ENCODE measurements at places on chromosomes 16 and 17.

- peak; percentile 55 for DNase-seq
Measured at GRCh38 chr16:28572696-28573510, 19.2 kb downstream of the SGF29 start.

DNA sequence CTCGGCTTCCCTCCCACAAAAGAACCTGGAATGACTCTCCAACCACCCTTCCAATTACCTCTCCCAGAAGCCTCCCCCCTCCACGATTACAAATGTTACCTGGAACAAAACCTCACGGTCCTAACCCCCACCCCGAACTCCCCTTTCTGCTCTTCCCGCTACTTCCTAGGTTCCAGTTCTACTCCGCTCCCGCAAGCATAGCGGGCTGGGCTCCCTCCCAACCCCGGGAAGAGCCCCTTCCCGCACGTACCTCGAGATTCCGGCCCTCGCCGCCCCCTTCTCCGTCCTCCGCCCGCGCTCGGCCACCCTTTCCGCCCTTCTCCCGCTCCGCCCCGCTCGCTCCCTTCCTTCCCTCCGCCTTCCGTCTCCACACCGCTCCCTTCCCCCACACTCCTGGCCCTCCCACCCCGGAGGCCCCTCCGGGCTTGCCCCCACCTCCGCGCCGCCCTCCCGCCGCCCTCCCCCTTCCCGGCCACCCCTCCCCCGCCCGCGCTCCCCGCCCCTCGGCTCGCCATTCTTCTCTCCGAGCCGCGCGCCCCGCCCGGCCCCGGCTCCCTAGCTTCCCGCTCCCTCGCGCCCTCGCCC, 457 bp downstream of the CHTF8 start:
- DNase-seq = peak; percentile 49

DNA sequence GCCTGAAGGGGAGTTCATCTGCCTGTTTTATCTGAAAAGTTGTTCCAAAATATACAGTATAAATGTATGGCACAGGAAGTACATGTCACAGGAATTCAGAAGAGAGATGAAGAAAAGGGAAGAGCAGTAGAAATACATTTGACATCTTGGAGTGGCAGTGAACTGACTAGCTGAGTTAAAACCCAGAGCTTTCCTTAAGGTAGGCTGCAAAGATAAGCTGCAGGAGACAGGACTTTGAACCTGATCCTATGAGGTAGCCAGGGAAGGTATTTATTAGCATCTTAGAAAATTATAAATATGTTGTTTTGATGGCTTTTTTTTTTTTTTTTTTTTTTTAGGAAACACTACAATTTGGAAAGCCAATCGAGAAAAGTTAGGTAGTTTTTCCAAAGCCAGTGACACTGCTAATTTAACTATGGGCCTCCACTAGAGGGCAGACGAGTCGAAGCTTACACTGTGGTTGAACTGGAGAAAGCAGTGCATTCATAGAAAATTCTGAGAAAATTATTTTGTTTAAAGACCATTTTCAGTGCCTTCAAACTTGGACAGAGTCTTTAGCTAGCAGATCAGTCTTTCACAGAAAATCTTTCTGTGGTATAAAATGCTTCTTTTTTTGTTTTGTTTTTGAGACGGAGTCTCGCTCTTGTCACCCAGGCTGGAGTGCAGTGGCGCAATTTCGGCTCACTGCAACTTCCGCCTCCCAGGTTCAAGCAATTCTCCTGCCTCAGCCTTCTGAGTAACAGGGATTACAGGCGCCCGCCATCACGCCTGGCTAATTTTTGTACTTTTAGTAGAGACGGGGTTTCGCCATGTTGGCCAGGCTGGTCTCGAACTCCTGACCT, 122.3 kb downstream of the SSH2 start:
- DNase-seq = peak; percentile 74

DNA sequence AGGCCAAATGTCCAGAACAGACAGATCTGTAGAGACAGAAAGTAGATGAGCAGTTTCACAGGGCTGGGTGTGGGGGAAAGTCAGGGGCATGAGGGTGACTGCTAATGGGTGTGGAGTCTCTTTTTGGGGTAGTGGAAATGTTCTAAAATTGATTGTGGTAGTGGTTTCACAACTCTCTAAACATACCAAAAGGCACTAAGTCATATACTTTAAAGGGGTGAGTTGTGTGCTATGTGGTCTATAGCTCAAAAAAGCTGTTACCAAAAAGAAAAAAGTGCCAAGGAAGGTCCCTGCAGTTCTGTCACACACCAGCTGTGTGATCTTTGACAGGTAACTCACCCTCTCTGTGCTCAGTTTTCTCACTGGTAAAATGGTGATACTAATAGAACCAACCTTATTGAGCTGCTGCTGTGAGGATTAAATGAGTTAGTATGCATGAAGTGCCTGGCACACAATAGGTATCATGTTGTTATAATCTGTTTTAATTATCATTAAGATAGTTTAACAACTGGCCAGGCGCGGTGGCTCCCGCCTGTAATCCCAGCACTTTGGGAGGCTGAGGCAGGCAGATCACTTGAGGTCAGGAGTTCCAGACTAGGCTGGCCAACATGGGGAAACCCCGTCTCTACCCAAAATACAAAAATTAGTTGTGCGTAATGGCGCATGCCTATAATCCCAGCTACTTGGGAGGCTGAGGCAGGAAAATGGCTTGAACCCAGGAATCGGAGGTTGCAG, 10.3 kb downstream of the ITGAX start:
- DNase-seq = no peak

GRCh38 chr17:82812601-82813000, 27.2 kb downstream of the ZNF750 start:
- no peak for DNase-seq

- DNase-seq = no peak
Measured at GRCh38 chr17:16301963-16302855, 51.1 kb downstream of the CENPV start.

DNA sequence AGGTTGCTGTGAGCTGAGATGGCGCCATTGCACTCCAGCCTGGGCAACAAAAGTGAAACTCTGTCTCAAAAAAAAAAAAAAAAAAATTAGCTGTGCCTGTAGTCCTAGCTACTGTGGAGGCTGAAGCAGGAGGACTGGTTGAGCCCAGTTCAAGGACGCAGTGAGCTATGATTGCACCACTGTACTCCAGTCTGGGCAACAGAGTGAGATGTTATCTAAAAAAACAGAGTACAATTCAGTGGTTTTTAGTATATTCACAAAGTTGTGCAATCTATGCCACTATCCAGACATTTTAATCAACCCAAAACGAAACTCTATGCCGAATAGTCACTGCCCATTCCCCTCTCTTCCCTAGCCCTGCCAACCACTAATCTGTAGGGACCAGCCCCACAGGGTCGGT, 25.1 kb downstream of the C16orf54 start:
- no peak for DNase-seq

GRCh38 chr17:70254735-70255460, 85.6 kb downstream of the KCNJ2 start:
- DNase-seq = no peak

DNA sequence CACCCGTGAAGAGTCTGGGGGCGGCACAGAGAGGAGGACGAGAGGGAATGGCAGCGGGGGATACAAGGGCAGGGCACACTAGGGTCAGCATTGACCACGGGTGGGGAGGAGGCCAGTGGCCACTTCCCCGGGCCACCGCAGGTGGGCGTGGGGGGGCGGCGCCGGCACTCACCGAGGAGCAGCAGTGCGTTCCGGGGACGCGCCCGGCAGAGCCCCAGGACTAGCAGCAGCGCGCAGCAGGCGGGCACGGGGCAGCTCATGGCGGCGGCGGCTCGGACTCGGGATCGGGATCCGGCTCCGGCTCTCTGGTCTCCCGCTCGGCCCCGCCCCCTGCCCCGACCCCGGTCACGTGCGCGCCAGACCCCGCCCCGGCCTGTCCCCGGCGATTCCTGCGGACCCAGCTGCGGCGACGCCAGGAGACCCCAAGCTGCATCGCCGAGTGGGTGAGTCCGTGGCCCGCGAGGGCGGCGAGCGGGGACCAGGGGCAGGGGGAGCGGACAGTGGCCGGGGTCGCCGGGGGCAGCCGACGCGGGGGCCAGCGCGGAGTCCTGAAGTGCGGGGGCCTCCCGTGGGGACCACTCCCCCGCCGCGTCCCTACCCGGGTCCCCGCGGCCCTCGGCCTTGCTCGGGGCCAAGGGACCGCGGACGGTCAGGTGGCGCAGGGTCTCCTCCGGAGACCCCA, at the start of the genes SGSH and SLC26A11:
Gene SGSH (minus strand): TSS at position 280 of the 682 bp plus-strand sequence. CDS start 20 bp downstream, at position 260.
Gene SLC26A11 (plus strand): TSS at position 374 of the 682 bp plus-strand sequence. CDS start 1,134 bp downstream, outside the sequence.
- DNase-seq = peak; percentile 42

DNA sequence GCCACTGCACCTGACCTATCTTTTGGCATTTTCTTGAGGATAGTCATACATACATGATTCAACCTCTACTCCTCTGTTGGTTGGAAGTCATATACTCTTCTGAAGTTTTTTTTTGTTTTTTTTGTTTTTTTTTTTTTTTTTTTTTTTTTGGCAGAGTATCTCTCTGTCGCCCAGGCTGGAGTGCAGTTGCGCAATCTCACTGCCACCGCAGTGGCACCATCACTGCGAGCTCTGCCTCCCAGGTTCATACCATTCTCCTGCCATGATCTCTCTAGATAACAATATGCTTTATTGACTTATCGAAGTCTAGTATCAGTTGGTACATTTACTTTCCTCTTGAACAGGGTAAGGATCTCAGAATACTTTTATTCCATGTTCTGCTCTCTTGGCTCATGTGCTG, 224.2 kb upstream of the WSCD1 start:
- no peak for DNase-seq

GRCh38 chr17:30413109-30413508, 34.4 kb downstream of the CPD start:
- DNase-seq = no peak

DNA sequence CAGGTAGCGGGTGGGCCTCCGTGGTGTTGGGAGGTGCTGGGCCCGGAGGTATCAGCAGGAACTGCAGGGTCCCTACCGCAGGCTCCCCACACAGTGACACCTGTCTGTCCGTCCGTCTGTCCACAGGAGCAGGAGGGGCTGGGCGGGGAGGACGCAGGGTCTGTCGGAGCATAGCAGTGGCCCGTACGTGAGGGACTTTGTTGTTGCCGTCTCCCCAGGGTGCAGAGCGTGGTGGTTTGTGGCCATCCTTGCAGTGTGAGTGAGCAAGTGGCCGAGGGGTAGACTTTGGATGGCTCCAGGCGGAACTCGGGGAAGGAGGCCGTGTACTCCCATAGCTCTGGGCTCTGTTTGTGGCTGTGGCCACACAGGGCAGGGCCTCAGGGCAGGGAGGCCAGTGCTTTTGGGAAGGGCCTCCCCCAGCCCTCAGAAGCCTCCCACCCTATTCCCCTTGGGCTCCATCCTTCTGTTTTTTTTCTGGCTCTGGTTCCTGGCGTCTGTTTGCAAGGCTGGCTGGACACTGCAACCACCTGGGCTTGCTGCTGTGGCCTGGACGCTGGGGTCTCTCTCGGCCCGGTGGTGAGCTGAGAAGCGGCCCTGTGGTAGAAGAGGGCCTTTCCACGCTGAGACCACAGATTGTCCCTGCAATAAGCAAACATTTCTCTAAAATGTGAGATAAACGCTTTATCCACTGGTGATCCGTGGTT, 41.0 kb upstream of the ZNF750 start:
- peak; percentile 31 for DNase-seq

DNA sequence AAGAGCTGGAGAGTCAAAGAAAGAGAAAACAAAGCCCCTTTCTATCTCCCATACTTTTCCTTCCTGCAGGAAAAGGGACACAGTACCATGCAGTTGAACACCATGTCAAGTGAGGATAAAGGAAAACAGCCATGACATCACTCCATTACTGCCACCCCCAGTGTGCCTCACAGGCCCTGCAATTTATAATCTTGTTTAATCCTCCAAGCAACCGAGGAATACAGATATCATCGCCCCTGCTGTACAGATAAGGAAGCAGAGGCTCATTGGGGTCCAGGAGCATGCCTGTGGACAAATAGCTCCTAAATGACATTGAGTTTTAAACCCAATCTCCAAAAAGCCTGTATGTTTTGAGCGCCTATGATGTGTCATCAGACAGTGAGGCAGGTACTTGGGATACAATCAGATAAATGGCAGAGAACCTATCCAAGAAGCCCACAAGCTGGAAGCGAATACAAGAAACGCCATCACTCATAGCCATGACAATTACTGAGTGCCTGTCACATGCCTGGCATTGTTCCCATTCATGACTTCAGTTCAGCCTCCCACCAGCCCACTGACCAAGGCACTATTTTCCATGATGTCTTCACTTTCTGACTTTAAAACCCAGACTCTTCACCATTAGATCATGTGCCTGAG, 45.5 kb downstream of the CPPED1 start:
- DNase-seq = no peak

Measured in cerebellar cortex (tissue), 1 donor.